ENCODE measurements at places on chromosomes 2 and 18. TPM values are rescaled to one million over a fixed set of nuclear protein-coding genes. Genes with fewer than 3 reads are reported as not detected.

The MYO5B gene
- 0.34 TPM for total RNA-seq

DNA sequence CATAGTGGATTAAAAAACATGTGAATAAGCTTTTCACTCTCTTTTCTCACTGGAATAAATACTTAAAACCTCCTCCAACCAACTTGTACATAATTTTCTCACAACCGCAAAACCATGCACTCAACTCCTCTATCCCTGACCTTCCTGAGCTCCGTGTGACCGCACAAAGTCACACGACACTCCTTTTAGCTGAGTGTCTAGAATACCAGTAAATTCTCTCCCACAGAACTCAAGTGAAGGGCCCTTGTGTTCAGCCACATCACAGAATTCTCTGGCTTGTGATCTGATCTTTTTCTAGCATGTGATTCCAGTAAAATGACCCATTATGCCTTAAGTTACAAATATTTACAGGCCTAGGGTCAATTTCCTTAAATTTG, 91.2 kb upstream of the ARL4C start:
- H3K4me1 ChIP-seq: no peaks in the 10 kb centered on the region
- no peaks in the 10 kb centered on the region for H3K27me3 ChIP-seq
- H3K36me3 ChIP-seq: no peaks in the 10 kb centered on the region
- no peak overlapping the region for H3K4me3 ChIP-seq
- no peak for DNase-seq

- H3K4me1 ChIP-seq: no peaks in the 10 kb centered on the region
- H3K36me3 ChIP-seq: no peaks in the 10 kb centered on the region
- H3K27me3 ChIP-seq: no peaks in the 10 kb centered on the region
- H3K27ac ChIP-seq: no peak overlapping the region
Measured at GRCh38 chr2:128364441-128364911, 45.8 kb upstream of the HS6ST1 start.

- H3K36me3 ChIP-seq: no peaks in the 10 kb centered on the region
- DNase-seq: no peak
- no peaks in the 10 kb centered on the region for H3K27me3 ChIP-seq
- no peaks in the 10 kb centered on the region for H3K4me1 ChIP-seq
Measured at GRCh38 chr2:28650266-28650584, 101.4 kb upstream of the PPP1CB start.

DNA sequence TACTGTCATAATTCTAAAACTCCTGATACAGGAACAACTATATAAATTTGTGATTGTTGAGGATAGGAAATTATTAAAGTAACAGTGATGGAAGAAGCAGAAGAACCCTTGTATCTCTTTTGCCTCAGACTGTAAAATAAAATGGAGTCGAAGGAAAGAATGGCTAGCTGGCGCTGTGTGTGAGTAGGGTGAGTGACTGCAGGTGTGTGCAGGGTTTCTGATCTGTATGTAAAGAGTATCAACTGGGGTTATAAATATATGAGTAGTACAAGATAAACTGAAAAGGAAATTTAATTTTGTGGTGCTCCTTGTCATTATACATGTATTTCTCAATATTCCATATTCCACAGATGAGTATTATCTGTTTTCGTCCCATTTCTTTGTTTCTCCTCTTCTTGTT, 15.2 kb downstream of the POLI start:
- no peak for DNase-seq
- H3K27ac ChIP-seq: no peak overlapping the region
- H3K4me3 ChIP-seq: no peak overlapping the region
